ENCODE measurements at places on chromosomes 2 and 18.

- DNase-seq, result no peak
Measured at GRCh38 chr2:20578895-20579825, 71.7 kb downstream of the HS1BP3 start.

DNA sequence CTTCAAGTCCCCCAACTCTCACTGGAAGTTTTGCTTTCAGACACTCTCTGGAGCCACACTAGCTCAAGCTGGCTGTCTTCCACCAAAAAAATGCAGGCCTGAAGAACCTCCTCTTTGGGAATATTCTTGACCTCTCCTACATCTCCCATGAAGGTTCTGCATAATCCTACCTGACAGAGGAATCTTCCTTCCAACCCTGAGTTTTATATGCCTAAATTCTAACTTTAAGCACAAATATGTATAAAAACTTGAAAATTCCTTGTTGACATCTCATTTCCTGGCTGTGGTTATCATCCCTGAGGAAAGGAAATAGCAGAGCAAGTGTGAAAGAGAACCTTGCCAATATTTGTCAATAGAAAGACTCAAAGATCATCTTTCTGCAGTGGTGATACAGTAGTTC, 249.0 kb downstream of the LPIN1 start:
- DNase-seq, result no peak

DNA sequence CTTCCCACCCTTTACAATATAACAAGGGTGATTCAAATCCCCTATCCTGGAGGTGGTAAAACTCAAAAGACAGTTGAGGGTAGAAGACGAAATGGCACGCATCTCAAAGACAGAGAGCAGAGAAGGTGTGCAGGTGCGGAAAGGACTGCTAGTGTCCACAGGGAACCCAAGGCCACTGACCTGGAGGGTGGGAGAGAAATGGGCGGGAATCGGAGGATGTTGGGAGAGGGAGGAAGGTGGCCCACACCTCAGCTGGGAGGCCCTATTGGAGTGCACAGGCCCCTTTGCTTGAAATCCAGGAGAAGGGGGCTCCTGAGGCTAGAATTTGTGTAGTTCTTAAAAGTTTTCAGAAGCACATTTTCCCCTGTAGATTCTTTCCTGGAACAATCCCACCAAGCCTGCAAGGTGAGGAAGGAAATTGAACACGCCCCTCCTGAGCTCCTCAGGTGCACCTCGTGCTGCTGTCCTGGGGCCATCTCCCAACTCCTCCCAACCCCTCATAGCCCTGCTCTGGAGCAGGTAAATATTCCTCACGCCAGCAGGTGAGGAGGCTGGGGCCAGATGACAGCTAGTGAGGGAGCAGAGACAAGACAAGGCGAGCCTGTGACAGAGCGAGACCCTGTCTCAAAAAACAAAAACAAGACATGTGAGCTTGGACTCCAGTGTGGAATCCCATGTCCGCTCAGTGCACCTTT, 99.3 kb downstream of the MCFD2 start:
- no peak for DNase-seq

DNA sequence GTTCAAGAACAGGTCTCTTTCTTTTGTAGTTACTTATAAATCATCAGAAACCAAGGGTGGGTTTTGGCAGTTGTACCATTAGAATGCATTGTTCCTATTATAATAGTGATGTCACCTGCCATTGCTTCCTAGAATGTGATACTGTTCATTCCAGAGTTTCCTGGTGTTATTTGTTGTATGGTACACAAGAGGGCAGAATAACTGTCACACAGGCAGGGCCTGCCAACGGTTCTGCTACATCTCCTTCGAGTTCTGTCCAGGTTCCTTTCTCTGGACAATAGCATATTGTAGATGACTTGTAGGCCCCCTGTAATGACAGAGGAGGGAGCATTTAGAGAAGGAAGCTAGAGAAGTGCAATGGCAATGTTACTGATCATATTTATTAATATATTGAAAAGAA, 98.3 kb downstream of the KLHL14 start:
- DNase-seq, result no peak

DNA sequence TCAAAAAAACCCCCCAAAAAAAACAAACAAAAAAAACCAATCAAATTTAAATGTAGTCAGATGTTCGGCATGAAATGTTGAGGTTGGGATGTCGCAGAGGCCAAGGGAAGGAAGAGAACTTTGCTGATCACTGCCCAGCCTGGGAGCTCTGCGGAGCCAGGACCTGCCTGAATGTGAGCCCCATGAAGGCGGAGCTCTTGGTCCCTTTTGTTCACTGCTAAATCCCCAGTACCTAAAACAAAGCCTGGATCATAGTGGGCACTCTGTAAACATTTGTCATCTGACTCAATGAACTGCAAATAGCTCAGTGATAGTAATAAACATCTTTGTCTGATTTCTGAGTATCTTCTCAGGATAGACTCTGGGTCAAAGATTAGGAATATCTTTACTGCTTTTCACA, 64.0 kb downstream of the NGEF start:
- no peak for DNase-seq

DNA sequence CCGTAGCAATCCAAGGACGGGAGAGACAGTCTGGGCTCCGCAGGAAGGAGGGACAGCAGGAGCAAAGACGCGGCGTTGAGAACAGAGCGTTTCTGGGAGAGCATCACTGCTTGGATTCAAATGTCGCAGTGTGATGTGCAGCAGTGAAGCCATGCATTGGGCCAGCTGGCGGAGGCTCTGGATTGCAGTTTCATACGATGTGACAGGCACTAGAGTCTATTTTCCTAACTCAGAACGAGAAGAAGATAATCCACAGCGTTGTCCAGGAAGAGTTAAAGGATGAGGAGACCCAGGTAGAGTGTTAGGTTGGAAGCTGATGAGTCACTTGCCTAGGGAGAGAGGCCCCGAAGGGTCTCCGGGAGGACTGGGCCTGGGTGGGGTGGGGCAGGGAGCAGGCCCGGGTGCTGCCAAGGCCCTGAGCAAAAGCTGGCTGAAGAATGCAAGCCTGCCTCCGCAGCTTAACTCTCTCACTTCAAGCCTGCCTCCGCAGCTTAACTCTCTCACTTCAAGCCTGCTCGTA, 17.7 kb upstream of the SEMA4C start:
- no peak for DNase-seq

DNA sequence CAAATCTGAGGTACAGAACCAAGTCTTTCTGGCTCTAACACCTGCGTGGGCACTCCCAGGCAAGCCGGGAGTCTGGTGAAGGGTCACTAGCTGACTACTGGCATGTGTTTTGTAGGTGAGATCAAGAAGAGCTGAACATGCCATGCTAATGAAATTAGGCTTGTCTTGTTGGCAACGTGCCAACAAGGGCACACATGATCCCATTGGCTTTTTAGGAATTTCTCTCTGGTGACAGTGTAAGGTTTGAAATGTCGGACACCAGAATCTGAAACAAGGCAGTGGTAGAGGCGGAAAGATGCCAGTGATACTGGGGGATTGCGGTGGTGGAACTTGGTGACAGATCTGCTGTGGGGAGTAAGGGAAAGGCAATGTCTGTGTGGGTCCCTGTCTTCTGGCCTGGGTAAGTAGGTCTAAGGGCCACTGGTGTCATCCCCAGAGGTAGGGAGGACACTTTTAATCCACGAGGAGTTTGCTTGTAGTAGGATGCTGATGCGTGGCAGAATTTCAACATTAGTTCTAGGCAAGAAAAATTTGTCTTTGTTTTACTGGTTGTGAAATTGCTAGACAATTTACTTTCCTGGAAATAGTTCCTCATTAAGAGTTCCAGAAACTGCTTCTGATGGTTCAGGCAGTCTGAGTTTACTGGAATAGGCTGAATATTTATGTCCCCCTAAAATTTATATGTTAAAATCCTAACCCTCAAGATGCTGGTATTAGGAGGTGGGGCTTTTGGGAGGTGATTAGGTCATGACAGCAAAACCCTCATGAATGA, 52.6 kb upstream of the ACMSD start:
- DNase-seq, result no peak

- DNase-seq, result peak; percentile 78
Measured at GRCh38 chr2:25309402-25309801, 32.3 kb downstream of the DNMT3A start.

GRCh38 chr2:116487336-116487735, 1327.2 kb upstream of the DDX18 start:
- no peak for DNase-seq

- no peak for DNase-seq
Measured at GRCh38 chr18:62862466-62862865, 147.1 kb downstream of the PHLPP1 start.

GRCh38 chr2:234363011-234363487, 133.8 kb downstream of the ARL4C start:
- no peak for DNase-seq

GRCh38 chr2:20023688-20024087, 11.2 kb upstream of the MATN3 start:
- DNase-seq, result no peak

DNA sequence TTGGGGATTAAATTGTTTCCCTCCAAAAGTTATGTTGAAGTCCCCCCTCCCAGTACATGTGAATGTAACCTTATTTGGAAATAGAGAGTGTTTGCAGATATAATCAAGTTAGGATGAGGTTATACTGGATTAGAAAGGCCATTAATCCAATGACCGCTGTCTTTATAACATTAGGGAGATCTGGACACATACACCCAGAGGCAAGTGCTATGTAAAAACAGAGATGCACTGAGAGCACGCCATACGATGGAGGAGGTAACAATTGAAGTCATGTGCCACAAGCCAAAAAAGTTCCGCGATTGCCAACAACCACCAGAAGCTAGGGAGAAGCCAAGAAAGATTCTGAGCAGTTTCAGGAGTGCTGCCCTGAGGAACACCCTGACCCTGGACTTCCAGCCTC, 153.3 kb downstream of the RNF144A start:
- no peak for DNase-seq

DNA sequence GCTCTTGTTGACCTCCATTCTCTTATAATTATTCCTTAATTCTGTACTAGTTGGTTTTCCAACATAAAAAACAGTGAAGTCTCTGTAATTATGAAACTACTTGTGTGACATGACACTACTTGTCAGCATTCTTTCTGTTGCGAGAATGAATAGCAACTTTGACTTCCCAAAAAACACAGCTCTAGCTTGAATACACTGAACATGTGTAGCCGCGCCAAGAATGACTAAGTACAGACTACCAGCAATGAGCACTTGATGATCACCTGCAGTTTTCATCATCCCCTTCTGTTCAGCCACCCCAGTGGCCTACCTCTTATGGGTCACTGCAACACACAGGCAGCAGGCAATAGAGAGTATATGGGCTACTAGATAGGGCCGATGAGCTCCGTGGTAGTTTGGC, 229.3 kb downstream of the TGIF1 start:
- DNase-seq, result no peak

DNA sequence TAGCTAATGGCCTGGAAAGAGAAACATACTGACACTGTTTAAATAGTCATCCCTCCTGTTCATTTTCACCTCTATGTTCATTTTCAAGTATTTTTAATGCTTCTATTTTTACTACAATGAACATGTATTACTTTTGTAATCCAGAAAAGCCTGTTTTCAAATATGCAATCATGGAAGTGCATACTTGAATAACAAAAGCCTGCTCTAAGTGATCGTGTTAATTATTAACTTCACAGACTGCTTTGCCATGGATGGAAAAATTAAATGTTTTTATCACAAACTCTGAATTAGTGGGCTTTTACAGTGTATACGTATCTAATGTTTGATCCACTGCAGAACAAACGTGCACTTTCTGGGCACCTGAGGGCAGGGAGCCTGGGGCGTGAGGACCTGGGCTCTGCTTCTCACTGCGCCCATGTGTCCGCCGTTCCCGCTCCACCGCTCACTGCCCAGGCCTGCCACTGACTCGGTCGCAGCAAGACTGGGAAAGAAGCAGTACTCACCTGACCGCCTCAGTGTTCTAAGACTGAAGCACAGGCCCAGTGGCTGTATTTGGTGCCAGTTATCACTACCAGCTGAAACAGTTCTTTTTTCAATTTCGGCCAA, 80.6 kb downstream of the UXS1 start:
- no peak for DNase-seq

DNA sequence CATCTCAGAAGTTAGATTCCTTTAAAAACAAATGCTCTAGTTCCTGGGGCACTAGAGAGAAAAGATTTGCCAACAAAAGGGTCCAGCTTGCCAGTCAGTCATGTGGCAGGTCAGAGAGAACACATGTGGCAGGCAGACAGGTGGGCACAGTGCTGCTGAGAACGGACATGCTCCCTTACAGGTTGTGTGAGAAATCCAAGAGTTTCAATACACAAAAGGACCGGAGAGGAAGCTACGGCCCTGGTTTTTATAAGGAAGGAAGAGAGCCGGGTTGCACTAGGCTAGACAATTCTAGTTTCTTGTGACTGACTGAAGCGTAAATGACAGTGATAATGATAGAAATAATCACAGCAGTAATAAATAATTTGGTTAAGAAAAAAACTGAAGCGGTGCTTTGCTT, 18.3 kb downstream of the CDC42EP3 start:
- no peak for DNase-seq

- no peak for DNase-seq
Measured at GRCh38 chr2:128562471-128563347, 244.0 kb upstream of the HS6ST1 start.

DNA sequence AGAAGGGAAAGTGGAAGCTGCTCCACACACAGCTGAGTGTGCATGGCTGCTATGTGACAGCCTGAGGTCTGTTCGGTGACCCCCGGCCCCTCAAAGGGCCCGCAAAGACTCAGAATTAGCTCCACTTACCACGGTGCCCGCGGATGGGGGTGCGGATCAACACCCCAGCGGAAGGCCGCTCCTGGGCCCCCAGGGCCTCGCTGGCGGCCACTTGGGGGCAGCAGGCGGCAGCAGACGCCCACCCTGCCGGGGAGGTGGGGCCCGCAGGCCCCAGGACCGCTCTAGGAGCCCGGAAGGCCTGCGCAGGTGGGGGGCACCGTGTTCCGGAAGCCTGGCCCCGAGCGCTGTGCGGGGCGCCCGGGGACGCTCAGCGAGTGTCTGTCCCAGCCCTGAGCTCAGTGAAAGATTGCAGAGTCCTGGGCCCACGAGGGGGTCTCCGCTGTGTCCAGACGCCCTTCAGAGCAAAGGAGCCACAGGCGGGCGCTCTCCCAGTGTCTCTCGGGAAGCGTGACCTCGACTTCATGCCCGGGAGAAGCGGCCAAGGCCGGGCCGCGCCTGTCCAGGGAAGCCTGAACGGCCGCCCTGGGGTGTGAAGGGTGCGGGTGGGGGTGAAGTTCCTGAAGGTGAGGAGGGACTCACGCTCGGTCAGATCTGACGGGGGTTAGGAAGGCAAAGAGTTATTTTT, 118.7 kb downstream of the VAPA start:
- DNase-seq, result peak; percentile 18

- no peak for DNase-seq
Measured at GRCh38 chr2:48345176-48345575, 184.8 kb upstream of the STON1 start.

DNA sequence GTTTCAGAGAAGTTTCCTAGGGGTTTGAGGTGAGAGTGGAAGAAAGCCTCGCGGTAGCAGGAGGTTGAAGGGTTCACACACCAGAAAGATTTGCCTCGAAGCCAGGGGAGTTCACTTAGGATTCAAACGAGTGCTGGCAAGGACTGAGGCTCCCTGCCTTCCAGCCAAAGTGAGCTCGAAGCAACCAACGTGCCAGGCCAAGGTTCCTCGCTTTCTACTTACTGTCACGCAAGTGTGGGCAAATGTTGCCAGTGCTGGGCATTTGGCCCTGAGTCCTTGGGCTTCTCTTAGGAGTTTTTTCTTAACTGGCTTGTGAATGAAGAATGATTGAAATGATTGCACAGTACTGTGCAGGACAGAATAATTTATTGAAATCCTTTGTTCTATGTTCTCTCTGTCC, 53.6 kb downstream of the TMEM178A start:
- no peak for DNase-seq

GRCh38 chr2:26644188-26644835, 3.1 kb upstream of the CIB4 start:
- DNase-seq, result no peak

GRCh38 chr2:47321006-47321405, 82.0 kb upstream of the MSH2 start:
- no peak for DNase-seq

All from stimulated activated CD4-positive, alpha-beta T cell treated with anti-CD3 and anti-CD28 coated beads, Interleukin-15, amount 100 ng/mL, for 24 hours (primary cell).